ENCODE measurements at places on chromosomes 3 and 15.

DNA sequence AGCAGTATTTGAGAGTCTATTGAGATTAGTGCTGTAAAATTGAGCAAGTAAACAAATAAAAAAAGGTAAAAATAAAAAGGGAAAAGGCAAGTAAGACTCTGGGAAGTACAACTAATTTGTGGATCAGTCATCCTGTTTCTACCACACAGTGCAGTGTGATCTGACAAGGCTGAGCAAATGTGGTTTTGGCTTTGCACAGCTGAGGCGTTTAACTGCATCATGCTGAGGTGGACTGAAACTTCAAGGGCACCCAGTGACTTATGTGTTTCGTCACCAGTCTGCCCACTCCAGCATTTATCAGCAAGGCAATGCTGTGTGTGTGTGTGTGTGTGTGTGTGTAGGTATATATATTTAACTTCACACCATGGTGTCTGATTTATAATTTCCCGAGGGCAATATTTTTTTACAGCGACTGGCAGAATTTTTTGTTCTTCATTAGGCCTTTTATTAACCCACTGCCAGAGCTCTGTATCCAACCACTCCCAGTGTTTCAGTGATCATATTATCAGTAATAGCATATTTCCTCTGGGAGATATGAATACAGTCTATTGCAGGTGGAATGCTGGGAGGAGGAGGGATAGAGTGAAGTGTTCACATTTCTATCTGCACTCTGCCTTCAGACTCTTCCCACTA, 131.5 kb upstream of the SATB1 start:
- H3K4me1 ChIP-seq, result peaks cover 6% of the 10 kb centered on the region
- no peak for DNase-seq
- H3K27ac ChIP-seq, result no peak overlapping the region
- no peaks in the 10 kb centered on the region for H3K36me3 ChIP-seq
- H3K27me3 ChIP-seq, result peaks cover 10% of the 10 kb centered on the region

DNA sequence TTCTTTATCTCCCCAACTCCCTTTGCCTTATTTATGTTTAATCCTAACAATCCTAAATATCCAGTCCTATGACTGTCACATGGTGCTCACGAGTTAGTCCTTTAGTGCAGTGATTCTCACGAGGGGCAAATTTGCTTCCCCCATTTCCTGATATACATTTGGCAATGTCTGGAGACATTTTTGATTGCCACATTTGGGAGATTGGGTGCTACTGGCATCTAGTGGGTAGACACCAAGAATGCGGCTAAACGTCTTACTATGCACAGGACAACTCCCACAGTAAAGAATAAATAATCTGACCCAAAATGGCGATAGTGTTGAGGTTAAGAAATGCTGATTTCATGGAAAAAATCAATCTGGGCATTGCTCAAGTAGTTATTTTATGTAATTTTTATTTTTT, 466.5 kb downstream of the ROBO2 start:
- H3K27me3 ChIP-seq, result no peaks in the 10 kb centered on the region
- no peaks in the 10 kb centered on the region for H3K36me3 ChIP-seq
- DNase-seq, result no peak
- H3K27ac ChIP-seq, result no peak overlapping the region
- no peak overlapping the region for H3K4me3 ChIP-seq

GRCh38 chr3:120640231-120640630, 41.8 kb downstream of the HGD start:
- peaks cover 4% of the 10 kb centered on the region for H3K27me3 ChIP-seq
- H3K4me3 ChIP-seq, result no peak overlapping the region
- H3K36me3 ChIP-seq, result no peaks in the 10 kb centered on the region
- no peak for DNase-seq

GRCh38 chr15:101641129-101641764, 10.9 kb downstream of the TM2D3 start:
- H3K36me3 ChIP-seq, result peaks cover 39% of the 10 kb centered on the region
- DNase-seq, result peak; percentile 80

- H3K27ac ChIP-seq, result no peak overlapping the region
- H3K4me1 ChIP-seq, result peaks cover 4% of the 10 kb centered on the region
- H3K36me3 ChIP-seq, result no peaks in the 10 kb centered on the region
- H3K4me3 ChIP-seq, result no peak overlapping the region
Observed at GRCh38 chr3:16936233-16936632, 51.5 kb downstream of the PLCL2 start.

GRCh38 chr3:20811006-20811405, 625.0 kb upstream of the SGO1 start:
- no peak overlapping the region for H3K27ac ChIP-seq
- DNase-seq, result no peak
- H3K36me3 ChIP-seq, result no peaks in the 10 kb centered on the region
- no peak overlapping the region for H3K4me3 ChIP-seq
- H3K27me3 ChIP-seq, result no peaks in the 10 kb centered on the region

- H3K27me3 ChIP-seq, result no peaks in the 10 kb centered on the region
- H3K4me1 ChIP-seq, result no peaks in the 10 kb centered on the region
- no peaks in the 10 kb centered on the region for H3K36me3 ChIP-seq
Observed at GRCh38 chr3:53833053-53833645, 13.1 kb downstream of the CHDH start.

- no peak for DNase-seq
- no peaks in the 10 kb centered on the region for H3K36me3 ChIP-seq
- H3K4me3 ChIP-seq, result no peak overlapping the region
- no peak overlapping the region for H3K27ac ChIP-seq
Observed at GRCh38 chr3:117863146-117863545, 1153.6 kb downstream of the TUSC7 start.

GRCh38 chr3:195550723-195551122, 7.6 kb upstream of the PPP1R2 start:
- peak overlapping the region; percentile 66 for H3K27ac ChIP-seq
- peaks cover 9% of the 10 kb centered on the region for H3K27me3 ChIP-seq
- peaks cover 49% of the 10 kb centered on the region for H3K4me1 ChIP-seq
- DNase-seq, result no peak
- no peak overlapping the region for H3K4me3 ChIP-seq
- no peaks in the 10 kb centered on the region for H3K36me3 ChIP-seq

DNA sequence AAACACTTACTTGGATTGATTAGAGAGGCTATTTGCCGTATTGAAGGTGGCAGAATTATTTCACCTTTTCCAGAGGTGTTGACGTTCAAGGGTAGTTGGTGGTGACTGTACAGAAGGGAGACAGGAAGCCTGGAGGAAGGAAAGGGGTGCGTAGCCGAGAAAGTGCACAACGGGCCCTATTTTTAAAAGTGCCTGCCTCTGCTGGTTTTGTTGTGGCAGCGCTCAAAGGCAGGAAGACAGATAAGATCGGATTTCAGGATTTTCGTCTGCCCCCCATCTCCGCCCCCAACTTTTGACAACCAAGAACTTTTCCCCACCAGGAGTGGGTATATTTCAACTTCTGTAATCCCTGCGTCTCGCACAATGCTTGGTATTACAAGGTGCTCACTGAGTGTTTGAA, 38.5 kb downstream of the SMAD3 start:
- no peaks in the 10 kb centered on the region for H3K36me3 ChIP-seq
- no peak overlapping the region for H3K4me3 ChIP-seq
- peaks cover 66% of the 10 kb centered on the region for H3K4me1 ChIP-seq
- no peak for DNase-seq
- peak overlapping the region; percentile 28 for H3K27ac ChIP-seq

GRCh38 chr15:38888701-38889221, 324.1 kb upstream of the RASGRP1 start:
- H3K27me3 ChIP-seq, result no peaks in the 10 kb centered on the region
- H3K36me3 ChIP-seq, result no peaks in the 10 kb centered on the region
- peak overlapping the region; percentile 87 for H3K27ac ChIP-seq
- peaks cover 52% of the 10 kb centered on the region for H3K4me1 ChIP-seq
- no peak for DNase-seq

- peaks cover 36% of the 10 kb centered on the region for H3K27me3 ChIP-seq
- H3K36me3 ChIP-seq, result no peaks in the 10 kb centered on the region
- no peak for DNase-seq
- H3K4me3 ChIP-seq, result no peak overlapping the region
- H3K4me1 ChIP-seq, result peaks cover 2% of the 10 kb centered on the region
- H3K27ac ChIP-seq, result no peak overlapping the region
Observed at GRCh38 chr3:38644662-38645053, 4.8 kb downstream of the SCN5A start.

DNA sequence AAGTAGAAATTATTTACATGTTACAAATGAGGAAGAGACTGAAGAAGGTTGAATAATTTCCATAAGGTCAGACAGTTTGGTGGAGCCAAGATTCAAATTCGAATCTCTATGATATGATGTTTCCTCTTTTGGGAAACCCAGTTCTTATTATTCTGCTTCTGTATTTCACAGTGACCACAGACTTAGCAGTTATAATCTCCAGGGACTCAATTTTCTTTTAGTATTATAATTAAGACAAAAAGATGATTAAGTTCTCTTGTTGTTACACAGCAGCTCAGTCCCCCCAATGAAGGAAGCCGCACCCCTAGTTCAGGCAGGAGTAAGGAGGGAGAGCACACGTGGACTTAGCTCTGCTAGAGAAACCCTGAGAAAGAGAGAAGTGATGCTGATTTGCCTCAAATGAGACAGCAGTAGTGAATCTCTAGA, 130.6 kb downstream of the CCNL1 start:
- H3K4me3 ChIP-seq, result no peak overlapping the region
- peaks cover 2% of the 10 kb centered on the region for H3K27me3 ChIP-seq
- no peak overlapping the region for H3K27ac ChIP-seq
- H3K36me3 ChIP-seq, result no peaks in the 10 kb centered on the region

DNA sequence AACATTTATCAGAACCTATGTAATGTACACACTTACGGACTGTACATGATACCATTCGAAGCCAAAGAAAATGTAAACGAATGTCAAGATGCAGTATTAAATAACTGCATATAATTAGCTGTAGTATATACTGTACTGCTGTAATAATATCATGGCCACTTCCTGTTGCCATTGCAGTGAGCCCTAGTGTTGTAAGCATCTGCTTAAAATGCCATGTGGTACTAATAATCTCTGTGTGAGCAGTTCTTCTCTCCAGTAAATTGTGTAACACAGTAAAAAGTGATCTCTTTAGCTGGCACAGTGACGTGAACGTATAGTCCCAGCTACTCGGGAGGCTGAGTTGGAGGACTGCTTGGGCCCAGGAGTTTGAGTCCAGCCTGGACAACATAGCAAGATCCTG, 8.6 kb downstream of the SPG11 start:
- H3K27ac ChIP-seq, result no peak overlapping the region
- no peaks in the 10 kb centered on the region for H3K4me1 ChIP-seq
- no peaks in the 10 kb centered on the region for H3K27me3 ChIP-seq
- DNase-seq, result no peak
- H3K4me3 ChIP-seq, result no peak overlapping the region

DNA sequence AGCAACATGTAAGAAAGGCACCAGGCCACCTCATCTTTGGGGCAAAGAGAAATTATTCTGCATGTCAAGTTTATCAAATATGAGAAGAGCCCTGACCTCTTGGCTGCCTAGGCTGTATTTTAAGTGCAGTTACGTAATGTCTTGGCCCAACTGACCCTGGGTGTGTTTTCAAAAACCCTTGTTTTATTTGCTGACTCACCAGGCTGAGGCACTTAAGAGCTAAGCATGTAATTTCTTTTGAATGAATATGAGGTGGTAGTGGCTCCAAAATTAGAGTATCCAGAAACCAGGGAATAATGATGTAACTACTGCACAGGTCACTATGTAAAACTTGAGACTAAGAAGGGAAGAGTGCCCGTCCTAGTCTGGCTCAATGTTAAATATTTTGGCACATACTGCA, 24.3 kb downstream of the PGPEP1L start:
- H3K36me3 ChIP-seq, result no peaks in the 10 kb centered on the region
- DNase-seq, result no peak
- no peaks in the 10 kb centered on the region for H3K27me3 ChIP-seq

DNA sequence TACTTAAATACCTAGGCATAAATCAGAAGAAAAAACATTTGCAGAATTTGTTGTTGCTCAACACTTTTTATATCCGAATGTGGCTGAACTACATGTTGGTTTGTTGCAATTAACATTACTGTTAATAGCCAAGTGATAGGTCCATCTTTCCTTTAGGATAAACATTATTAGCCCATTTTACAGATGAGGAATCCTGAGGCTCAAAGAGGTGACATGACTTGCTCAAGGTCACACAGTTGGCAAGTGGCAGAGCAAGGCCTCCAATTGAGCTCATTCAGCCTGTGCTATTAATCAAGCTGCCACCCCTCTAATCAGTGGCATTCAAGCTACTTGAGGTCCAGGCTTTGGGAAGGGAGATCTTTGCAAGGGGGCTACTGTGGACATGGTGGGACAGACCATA, 125.8 kb upstream of the ATP2B2 start:
- DNase-seq, result no peak
- no peak overlapping the region for H3K4me3 ChIP-seq
- no peaks in the 10 kb centered on the region for H3K4me1 ChIP-seq
- H3K27ac ChIP-seq, result no peak overlapping the region

GRCh38 chr3:115052906-115053305, 94.2 kb downstream of the ZBTB20 start:
- no peaks in the 10 kb centered on the region for H3K36me3 ChIP-seq
- DNase-seq, result no peak
- no peaks in the 10 kb centered on the region for H3K27me3 ChIP-seq
- H3K4me3 ChIP-seq, result no peak overlapping the region
- H3K4me1 ChIP-seq, result no peaks in the 10 kb centered on the region

- H3K27me3 ChIP-seq, result no peaks in the 10 kb centered on the region
- no peaks in the 10 kb centered on the region for H3K4me1 ChIP-seq
- no peak overlapping the region for H3K4me3 ChIP-seq
- H3K27ac ChIP-seq, result no peak overlapping the region
Observed at GRCh38 chr3:133394561-133395311, 5.1 kb upstream of the BFSP2 start.

DNA sequence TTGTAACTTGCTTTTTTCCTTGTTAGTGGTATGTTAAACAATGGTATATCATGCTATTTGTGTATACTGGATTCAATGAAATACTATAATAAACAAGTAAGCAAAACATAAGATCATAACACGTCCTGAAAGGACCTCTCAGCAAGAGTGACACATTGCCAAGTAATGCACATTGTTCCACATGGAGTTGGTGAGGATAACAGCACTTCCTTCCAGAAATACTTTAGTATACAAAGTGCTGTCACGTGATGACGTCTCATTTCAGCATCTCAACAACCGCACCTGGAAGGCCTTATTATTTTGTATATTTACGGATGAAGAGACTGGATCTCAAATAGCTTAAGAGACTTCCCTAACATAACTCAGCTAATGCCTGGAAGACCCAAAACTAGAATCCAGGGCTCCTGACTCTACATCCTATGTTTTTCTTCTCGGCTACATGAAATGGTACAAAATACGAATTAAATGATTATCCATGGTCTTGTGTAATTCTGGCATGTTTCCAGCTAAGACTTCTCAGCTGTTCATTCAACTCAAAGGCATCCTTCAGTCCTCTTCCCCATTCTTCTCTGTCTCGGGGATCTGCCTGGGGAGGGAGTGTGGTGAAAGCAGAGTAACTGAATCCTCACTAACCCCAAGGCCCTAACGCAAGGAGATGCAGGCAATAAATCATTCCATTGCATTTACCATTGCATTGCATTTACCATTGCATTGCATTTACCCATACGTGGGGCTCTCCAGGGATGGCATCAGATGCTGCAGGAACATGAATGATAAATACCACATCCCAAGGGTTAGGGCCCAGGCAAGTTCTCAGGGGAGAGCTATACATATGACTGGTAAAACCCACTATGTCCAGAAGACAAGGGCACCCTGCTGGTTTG, 79.2 kb downstream of the LIPC start:
- DNase-seq, result no peak
- H3K4me3 ChIP-seq, result no peak overlapping the region
- no peaks in the 10 kb centered on the region for H3K27me3 ChIP-seq
- no peaks in the 10 kb centered on the region for H3K36me3 ChIP-seq
- H3K4me1 ChIP-seq, result peaks cover 9% of the 10 kb centered on the region

Measured in mesothelial cell of epicardium (in vitro differentiated cells).